ENCODE measurements at places on chromosomes 7 and 10. TPM values are rescaled to one million over a fixed set of nuclear protein-coding genes. Genes with fewer than 3 reads are reported as not detected.

DNA sequence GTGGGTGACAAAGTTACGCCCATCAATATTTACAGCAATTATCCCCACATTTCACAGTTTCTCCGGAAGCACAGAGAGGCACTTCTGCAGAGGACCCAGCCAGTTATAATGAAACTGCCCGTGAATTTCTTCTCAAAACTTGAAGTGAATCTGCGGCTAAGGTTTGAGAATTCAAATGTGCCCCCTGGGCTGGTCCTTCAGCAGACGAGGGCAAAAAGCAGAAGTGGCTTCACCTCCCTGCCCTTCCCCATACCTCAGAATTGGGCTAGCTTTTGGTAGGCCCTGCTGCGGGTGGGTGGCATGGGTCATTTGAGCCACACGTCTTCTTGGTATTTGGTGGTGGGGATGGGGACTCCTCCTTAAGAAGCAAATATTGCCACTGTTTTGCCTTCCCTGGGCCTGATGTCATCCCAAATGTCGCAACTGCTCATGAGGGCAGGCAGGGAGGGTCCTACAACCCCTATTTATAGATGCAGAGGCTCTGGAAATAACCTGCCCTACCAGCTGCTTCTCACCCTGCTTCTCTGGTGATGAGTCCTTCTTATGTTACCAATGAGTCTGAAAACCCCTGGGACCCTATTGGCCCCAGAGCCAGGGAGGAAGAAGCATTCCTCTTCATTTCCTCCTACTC lies 16.6 kb upstream of the WDFY4 start:
- no peaks in the 10 kb centered on the region for H3K36me3 ChIP-seq
- no peak for DNase-seq
- H3K4me1 ChIP-seq: no peaks in the 10 kb centered on the region
- H3K4me3 ChIP-seq: no peak overlapping the region

GRCh38 chr7:28726555-28726954 lies 231.6 kb downstream of the TRIL start:
- H3K4me3 ChIP-seq: no peak overlapping the region
- no peak for DNase-seq
- no peaks in the 10 kb centered on the region for H3K27me3 ChIP-seq
- peaks cover 2% of the 10 kb centered on the region for H3K36me3 ChIP-seq
- no peak overlapping the region for H3K27ac ChIP-seq

DNA sequence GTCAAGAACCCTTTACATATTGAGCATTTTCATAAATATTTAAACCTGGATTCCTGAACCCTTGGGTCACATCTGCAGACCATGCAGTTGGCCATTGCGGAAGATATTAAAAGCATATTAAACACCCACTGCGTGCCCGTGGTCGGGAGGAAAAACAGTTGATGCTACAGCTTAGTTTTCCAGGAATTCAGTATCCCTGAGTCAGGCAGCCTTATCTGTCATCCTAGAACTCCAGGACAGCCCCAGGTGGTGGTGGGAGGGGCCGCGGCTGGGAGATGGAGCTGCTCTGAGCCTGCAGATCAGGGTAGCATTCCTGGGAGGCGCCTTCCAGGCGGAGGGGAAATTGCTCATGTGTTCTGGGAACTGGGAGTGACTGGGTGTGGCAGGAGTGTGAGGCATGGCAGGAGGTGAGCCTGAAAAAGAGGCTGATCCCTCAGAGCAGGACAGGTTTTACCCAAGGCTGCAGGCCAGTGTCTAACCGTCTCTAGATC lies 222.9 kb upstream of the SH2B2 start:
- H3K4me3 ChIP-seq: no peak overlapping the region
- H3K27ac ChIP-seq: peak overlapping the region; percentile 51
- DNase-seq: peak; percentile 87
- H3K4me1 ChIP-seq: peaks cover 11% of the 10 kb centered on the region

DNA sequence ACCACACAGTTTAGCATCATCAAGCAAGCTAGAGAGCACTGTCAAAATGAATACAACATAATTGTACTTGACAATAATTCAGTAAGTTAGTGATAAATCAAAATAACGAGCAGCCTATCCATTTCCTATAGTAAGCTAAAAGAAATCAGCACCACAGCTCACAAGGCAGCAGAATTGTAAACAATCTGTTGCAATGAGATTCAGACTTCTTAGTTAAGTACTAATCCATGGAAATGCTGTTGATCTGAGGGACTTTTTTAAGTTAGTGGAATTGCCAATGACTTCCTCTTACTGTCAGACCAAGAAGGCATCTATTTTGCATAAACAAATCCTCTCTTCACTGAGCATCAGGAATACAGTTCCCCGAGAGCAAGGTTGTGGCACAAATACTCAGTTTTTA lies 136.6 kb upstream of the CCDC6 start:
- H3K4me1 ChIP-seq: peaks cover 2% of the 10 kb centered on the region
- no peaks in the 10 kb centered on the region for H3K36me3 ChIP-seq
- H3K27ac ChIP-seq: no peak overlapping the region
- H3K27me3 ChIP-seq: no peaks in the 10 kb centered on the region
- no peak overlapping the region for H3K4me3 ChIP-seq
- no peak for DNase-seq

DNA sequence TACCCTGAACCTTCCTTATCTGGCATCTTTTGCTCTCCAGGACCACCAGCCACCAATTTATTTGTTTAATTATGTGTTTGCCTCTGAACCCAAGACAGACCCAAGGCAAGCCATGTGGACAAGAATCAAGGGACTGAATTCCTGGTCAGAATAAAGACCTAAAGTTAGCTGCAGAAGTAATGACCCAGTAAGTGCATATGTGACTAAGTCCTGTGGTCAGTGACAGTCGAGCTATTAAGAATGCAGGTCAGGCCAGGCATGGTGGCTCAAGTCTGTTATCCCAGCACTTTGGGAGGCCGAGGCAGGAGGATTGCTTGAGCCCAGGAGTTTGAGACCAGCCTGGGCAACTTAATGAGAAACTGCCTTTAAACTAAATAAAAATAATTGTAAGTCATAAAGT lies 139.4 kb downstream of the CCDC71L start:
- H3K4me3 ChIP-seq: no peak overlapping the region
- H3K36me3 ChIP-seq: no peaks in the 10 kb centered on the region
- no peak for DNase-seq
- H3K27me3 ChIP-seq: peaks cover 8% of the 10 kb centered on the region
- no peak overlapping the region for H3K27ac ChIP-seq
- H3K4me1 ChIP-seq: no peaks in the 10 kb centered on the region

Gene WNT2
- 0.07 TPM for total RNA-seq

Gene CDNF
- 2.0 TPM for total RNA-seq

Gene GIMAP6
- not detected for total RNA-seq
